Fibroblast of upper back skin (primary cell): ENCODE measurements at places on chromosomes 3 and 15.

- no peak for DNase-seq
Observed at GRCh38 chr15:88118035-88118434, 138.5 kb downstream of the NTRK3 start.

GRCh38 chr3:156606729-156607128 is 51.8 kb upstream of the SSR3 start:
- DNase-seq: no peak

- no peak for DNase-seq
Observed at GRCh38 chr3:127427156-127427555, 139.3 kb upstream of the PRR20G start.

DNA sequence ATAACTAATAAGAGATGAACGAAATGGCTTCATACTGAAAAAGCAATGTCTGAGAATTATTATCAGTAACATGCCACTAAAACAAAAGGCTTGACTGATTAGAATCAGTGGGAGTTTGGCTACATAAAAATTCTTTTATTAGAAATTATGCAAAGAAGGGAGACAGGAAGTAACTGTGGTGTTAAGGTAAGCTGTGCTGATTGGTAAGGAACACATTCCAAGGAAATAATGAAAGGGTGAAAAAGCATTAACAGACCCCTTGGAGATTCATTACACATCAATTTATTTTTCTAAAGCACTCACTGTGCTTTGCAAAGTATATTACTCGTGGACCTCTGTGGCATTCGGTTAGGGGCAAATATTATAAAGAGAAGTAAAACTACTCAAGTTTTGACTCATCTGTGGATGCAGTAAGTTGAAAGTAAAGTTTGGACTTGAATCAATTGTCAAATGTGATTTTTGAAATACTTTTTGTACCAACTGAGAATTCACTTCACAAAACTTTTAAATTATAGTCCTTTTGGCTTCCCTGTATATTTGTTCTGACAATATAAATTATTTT is 176.1 kb upstream of the ZPLD1 start:
- DNase-seq: no peak

- no peak for DNase-seq
Observed at GRCh38 chr3:189898559-189899153, 222.0 kb downstream of the P3H2 start.

DNA sequence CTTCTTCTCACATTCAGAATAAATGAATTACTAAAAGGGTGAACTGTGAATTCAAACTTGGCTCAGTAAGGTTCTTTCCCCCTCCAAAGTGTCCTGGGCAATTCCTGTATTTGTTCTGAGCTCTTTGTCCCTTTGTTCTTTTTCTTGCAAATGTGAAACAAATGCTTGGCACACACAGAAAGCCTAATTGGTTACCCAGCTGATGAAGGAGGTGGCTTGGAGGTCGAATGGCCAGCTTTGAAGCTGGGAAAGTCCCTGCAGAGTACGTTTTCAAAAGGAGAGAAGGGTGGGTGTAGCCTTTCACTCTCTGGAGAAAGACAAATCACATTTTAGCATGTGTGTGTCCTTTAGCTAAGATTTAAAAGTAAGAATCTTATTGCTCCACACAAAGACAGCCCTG is 154.4 kb downstream of the PEX5L start:
- DNase-seq: no peak

DNA sequence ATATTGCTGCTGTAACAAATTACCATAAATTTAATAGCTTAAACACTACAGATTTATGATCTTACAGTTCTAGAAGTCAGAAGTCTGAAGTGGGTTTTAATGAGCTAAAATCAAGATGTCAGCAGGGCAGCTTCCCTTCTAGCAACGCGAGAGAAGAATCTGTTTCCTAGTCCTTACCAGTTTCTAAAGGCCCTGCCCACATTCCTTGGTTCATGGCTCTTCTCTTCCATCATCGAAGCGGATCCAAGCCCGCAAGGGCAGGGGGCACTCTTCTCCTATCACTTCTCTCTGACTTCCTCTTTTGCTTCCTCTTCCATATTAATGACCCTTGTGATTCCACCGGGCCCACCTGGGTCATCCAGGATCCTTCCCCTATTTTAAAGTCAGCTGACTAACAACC is 16.1 kb downstream of the MINDY4B start:
- no peak for DNase-seq

DNA sequence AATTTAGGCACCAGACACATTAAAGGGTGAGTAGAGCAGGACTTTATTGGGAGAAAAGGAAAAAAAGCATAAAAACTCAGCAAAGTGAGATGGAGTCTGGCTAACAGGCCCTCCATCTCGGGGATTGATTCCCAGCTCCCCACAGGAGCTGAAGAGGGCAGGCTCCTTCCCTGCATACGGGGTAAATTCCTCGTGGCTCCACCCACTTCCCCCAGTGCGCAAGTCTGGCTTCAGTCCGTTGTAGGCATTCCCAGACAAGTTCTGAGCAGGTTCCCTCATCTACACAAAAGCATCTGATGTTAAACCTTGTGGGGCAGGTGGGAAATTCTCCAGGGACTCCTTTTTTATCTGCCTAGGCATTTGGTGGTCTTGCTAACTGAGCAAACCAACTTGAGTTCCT is 722.6 kb downstream of the ZNF385D start:
- DNase-seq: no peak
